ENCODE measurements at places on chromosomes 2 and 18. TPM values are rescaled to one million over a fixed set of nuclear protein-coding genes. Genes with fewer than 3 reads are reported as not detected.

The ABHD3 gene
- total RNA-seq, result 14.3 TPM

GRCh38 chr18:75248426-75249174 lies 38.0 kb downstream of the TSHZ1 start:
- DNase-seq, result no peak
- peaks cover 64% of the 10 kb centered on the region for H3K4me1 ChIP-seq
- H3K36me3 ChIP-seq, result peaks cover 2% of the 10 kb centered on the region
- peak overlapping the region; percentile 77 for H3K4me3 ChIP-seq

DNA sequence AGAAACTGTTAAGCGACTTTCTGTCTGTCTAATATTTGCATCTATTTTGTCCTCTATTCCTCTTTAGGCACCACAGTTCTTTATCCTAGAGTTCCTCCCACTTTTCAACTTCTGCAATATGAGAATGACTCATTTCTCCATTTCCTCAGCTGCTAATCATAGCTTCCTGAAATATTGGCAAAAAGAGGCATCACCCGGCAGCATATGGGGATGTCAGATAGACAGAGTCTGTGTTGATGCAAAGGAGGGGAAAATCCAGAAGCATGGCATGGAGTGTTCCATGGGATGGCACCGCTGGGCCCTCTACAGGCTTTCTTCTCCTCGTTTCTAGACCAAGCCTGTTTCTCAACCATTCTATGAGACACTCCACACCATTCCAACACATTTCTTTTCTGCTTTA lies 93.4 kb downstream of the DOCK10 start:
- DNase-seq, result no peak
- H3K27me3 ChIP-seq, result no peaks in the 10 kb centered on the region
- H3K4me1 ChIP-seq, result peaks cover 66% of the 10 kb centered on the region
- H3K36me3 ChIP-seq, result peaks cover 24% of the 10 kb centered on the region

GRCh38 chr2:53075760-53076159 lies 691.8 kb upstream of the CHAC2 start:
- DNase-seq, result no peak
- H3K27ac ChIP-seq, result no peak overlapping the region
- H3K4me1 ChIP-seq, result no peaks in the 10 kb centered on the region
- H3K27me3 ChIP-seq, result no peaks in the 10 kb centered on the region
- H3K4me3 ChIP-seq, result no peak overlapping the region
- H3K36me3 ChIP-seq, result no peaks in the 10 kb centered on the region

DNA sequence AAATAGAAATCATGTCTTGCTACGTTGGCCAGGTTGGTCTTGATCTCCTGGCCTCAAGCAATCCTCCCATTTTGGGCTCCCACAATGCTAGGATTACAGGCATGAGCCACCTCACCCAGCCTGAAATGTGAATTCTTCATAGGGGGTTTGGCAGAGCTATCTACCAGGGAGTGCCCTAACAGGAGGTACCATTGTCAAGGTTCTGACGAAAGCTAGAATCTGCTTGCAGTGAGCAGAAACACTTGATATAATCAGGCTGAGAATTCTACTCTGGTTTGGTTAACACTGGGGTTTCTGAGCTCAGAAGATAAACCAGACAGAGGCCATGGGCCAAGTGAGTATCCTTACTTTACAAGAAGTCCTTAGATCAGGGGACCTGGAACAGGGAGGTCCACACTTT lies 7.2 kb upstream of the LAMA3 start:
- H3K4me3 ChIP-seq, result no peak overlapping the region
- H3K36me3 ChIP-seq, result no peaks in the 10 kb centered on the region
- peaks cover 14% of the 10 kb centered on the region for H3K27me3 ChIP-seq
- DNase-seq, result no peak
- no peaks in the 10 kb centered on the region for H3K4me1 ChIP-seq

- no peak for DNase-seq
- H3K36me3 ChIP-seq, result no peaks in the 10 kb centered on the region
- H3K27me3 ChIP-seq, result no peaks in the 10 kb centered on the region
- H3K27ac ChIP-seq, result no peak overlapping the region
These were observed 124.4 kb upstream of the NRP2 start for GRCh38 chr2:205557873-205558272.

- H3K36me3 ChIP-seq, result no peaks in the 10 kb centered on the region
- peaks cover 82% of the 10 kb centered on the region for H3K4me1 ChIP-seq
- no peaks in the 10 kb centered on the region for H3K27me3 ChIP-seq
- peak; percentile 44 for DNase-seq
- H3K27ac ChIP-seq, result peak overlapping the region; percentile 90
These were observed 33.2 kb downstream of the TOGARAM2 start for GRCh38 chr2:29014331-29014730.

GRCh38 chr2:41241325-41242000 lies 789.6 kb upstream of the SLC8A1 start:
- H3K4me1 ChIP-seq, result no peaks in the 10 kb centered on the region
- no peaks in the 10 kb centered on the region for H3K27me3 ChIP-seq
- H3K36me3 ChIP-seq, result no peaks in the 10 kb centered on the region
- no peak overlapping the region for H3K27ac ChIP-seq
- no peak for DNase-seq

The NT5DC4 gene
- not detected for total RNA-seq

- no peak for DNase-seq
- H3K4me1 ChIP-seq, result no peaks in the 10 kb centered on the region
- no peak overlapping the region for H3K4me3 ChIP-seq
These were observed 372.4 kb upstream of the ATP5MC3 start for GRCh38 chr2:175553910-175554309.

GRCh38 chr18:63936156-63936931 lies 12.8 kb upstream of the HMSD start:
- no peaks in the 10 kb centered on the region for H3K36me3 ChIP-seq
- peak; percentile 77 for DNase-seq
- H3K4me1 ChIP-seq, result peaks cover 2% of the 10 kb centered on the region
- no peak overlapping the region for H3K27ac ChIP-seq
- no peak overlapping the region for H3K4me3 ChIP-seq

GRCh38 chr2:160602073-160602472 lies 108.5 kb upstream of the RBMS1 start:
- DNase-seq, result no peak
- no peaks in the 10 kb centered on the region for H3K27me3 ChIP-seq
- H3K36me3 ChIP-seq, result no peaks in the 10 kb centered on the region
- no peak overlapping the region for H3K4me3 ChIP-seq
- H3K4me1 ChIP-seq, result no peaks in the 10 kb centered on the region

The OXER1 gene
- total RNA-seq, result 0.14 TPM

GRCh38 chr2:61158356-61158955 lies 3.5 kb upstream of the C2orf74 start:
- peaks cover 28% of the 10 kb centered on the region for H3K36me3 ChIP-seq
- no peaks in the 10 kb centered on the region for H3K27me3 ChIP-seq
- no peak overlapping the region for H3K27ac ChIP-seq
- DNase-seq, result no peak
- no peak overlapping the region for H3K4me3 ChIP-seq

DNA sequence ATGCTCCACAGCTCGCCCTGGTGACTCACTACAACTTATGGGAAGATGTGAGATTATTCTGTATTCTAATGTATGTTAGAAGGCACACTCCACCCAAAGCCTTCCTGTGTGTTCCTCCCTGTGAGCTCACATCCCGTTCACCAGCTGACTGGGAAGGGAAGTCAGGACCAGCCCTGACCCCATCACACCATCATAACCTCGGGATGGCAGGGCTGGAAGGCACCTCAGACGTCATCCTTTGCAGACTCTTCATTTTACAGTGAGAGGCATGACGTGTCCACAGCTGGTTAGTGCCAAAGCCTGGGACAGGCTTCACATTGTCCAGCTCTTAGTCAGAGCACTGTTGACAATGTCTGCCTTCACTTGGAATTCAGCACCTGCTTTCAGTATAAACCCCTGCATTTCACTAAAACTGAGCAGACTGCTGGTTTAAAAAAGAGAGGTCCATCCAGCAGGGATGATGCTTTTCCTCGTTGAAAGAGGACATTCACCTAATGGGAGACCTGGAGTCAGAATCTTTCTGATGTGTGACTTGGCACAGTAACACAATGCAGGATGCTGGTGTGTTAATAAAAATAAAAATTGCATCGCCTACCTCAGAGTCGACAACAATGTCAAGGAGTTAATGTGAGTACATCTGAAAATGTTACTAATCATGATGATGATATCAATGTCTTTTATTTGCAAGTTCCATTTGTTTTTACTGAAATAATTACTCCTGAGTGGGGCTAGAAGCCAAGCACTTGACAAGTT lies 418.0 kb upstream of the TNP1 start:
- no peak overlapping the region for H3K27ac ChIP-seq
- no peaks in the 10 kb centered on the region for H3K36me3 ChIP-seq
- no peak for DNase-seq
- peaks cover 2% of the 10 kb centered on the region for H3K27me3 ChIP-seq
- no peaks in the 10 kb centered on the region for H3K4me1 ChIP-seq

The CYP20A1 gene
- 12.0 TPM for total RNA-seq

DNA sequence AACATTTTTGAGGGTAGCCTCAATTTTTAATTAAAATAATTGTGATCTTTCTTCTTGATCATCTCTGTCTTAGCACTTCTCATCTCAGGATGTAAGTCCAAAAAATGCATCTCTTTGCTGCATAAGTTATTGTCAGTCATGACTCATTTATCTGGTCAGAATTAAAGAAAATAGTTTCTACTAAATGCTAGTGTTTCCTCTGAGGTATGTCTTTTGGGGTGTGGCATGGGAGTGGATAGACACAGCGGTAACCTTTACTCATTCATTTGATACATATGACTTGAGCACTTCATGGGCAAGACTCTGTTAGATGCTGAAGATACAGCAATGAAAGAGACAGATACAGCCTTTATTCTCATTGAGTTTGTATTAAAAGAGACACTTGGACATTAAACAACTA lies 284.7 kb downstream of the IRS1 start:
- H3K27me3 ChIP-seq, result peaks cover 12% of the 10 kb centered on the region
- H3K4me1 ChIP-seq, result no peaks in the 10 kb centered on the region

DNA sequence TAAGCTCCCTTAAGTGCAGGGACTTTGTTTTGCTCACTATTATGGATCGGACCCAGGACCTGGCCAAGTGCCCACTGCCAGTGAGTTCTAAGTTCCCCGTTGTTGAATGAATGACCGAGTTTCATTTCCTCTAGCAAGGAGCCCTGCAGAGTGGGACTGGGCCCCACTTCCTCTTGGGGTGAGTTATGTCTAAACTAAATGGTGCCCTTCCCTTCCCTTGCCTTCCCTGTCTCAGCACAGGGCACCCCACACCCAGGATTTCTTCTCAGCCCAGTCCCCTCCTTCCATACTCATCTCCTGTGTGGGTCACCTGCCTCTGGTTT lies 195.3 kb upstream of the HS6ST1 start:
- no peak overlapping the region for H3K4me3 ChIP-seq
- DNase-seq, result no peak
- no peaks in the 10 kb centered on the region for H3K36me3 ChIP-seq

The PDCD1 gene
- total RNA-seq, result 8.3 TPM

DNA sequence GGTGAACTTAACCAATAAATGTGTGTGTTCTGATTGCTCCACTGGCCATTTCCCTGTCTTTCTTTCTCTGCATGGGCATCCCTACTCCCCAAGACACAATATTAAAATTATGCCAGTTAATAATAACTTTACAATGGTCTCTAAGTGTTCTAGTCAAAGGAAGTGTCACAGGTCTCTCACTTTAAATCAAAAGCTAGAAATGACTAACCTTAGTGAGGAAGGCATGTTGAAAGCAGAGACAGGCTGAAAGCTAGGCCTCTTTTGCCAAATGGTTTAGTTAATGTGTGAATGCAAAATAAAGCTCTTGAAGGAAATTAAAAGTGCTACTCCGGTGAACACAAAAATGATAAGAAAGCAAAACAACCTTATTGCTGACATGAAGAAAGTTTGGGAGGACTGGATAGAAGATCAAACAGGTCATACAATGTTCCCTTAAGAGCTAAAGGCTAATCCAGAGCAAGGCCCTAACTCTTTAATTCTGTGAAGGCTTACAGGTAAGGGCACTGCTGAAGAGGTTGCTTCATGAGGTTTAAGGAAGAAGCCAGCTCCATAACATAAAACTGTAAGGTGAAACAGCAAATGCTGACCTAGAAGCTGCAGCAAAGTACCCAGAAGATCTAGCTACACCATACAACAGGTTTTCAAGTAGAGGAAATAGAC lies 44.0 kb upstream of the ARHGAP15 start:
- no peaks in the 10 kb centered on the region for H3K27me3 ChIP-seq
- H3K4me3 ChIP-seq, result no peak overlapping the region
- peak overlapping the region; percentile 73 for H3K27ac ChIP-seq

DNA sequence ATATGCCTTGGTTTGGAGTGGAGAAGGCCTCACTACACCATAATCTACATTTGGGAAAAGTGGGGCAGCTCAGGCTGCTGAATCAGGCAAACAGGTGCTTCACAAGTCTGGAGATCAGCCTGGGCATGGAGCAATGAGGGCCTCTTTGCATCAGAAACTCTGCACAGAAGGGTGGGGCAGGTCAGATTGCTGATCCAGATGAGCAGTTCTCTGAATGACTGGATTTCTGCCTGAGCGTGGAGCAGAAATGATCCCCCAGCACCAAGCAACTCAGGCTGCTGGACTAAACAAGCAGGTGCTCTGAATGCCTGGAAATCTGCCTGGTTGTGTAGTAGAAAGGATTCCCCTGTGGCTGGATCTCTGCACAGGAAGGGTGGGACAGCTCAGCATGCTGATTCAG lies 605.3 kb upstream of the ZNF804A start:
- no peak overlapping the region for H3K27ac ChIP-seq
- no peaks in the 10 kb centered on the region for H3K36me3 ChIP-seq
- no peak for DNase-seq
- H3K27me3 ChIP-seq, result no peaks in the 10 kb centered on the region
- H3K4me1 ChIP-seq, result no peaks in the 10 kb centered on the region
- no peak overlapping the region for H3K4me3 ChIP-seq

The ARHGAP25 gene
- total RNA-seq, result 46.7 TPM

GRCh38 chr2:160241251-160242137 lies 41.4 kb upstream of the ITGB6 start:
- H3K4me1 ChIP-seq, result no peaks in the 10 kb centered on the region
- no peaks in the 10 kb centered on the region for H3K36me3 ChIP-seq
- H3K4me3 ChIP-seq, result no peak overlapping the region
- no peak for DNase-seq
- no peaks in the 10 kb centered on the region for H3K27me3 ChIP-seq

DNA sequence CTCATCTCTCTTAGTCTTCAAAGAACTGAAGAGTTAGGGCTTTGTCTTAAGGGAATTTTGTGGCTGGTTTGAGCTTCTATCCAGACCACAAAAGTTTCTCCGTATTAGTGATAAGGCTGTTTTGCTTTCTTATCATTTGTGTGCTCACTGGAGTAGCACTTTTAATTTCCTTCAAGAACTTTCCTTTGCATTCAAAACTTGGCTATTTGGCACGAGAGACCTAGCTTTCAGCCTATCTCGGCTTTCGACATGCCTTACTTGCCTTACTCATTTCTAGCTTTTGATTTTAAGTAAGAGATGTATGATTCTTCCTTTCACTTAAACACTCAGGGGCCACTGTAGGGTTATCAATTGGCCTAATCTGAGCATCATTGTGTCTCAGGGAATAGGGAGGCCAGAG lies 29.9 kb downstream of the HDHD2 start:
- H3K36me3 ChIP-seq, result peaks cover 28% of the 10 kb centered on the region
- no peak overlapping the region for H3K4me3 ChIP-seq
- DNase-seq, result peak; percentile 34
- peak overlapping the region; percentile 2 for H3K27ac ChIP-seq
- no peaks in the 10 kb centered on the region for H3K27me3 ChIP-seq
- peaks cover 27% of the 10 kb centered on the region for H3K4me1 ChIP-seq

The ZNF236 gene
- total RNA-seq, result 13.7 TPM

- H3K4me3 ChIP-seq, result no peak overlapping the region
- peaks cover 1% of the 10 kb centered on the region for H3K4me1 ChIP-seq
- no peak for DNase-seq
- no peaks in the 10 kb centered on the region for H3K36me3 ChIP-seq
These were observed 290.2 kb upstream of the PARD3B start for GRCh38 chr2:204255071-204255470.
